Urinary bladder (tissue), 4 donors: ENCODE measurements at places on chromosomes 7 and 10. TPM values are rescaled to one million over a fixed set of nuclear protein-coding genes. Genes with fewer than 3 reads are reported as not detected.
A peak's percentile ranks its signal among the peaks of the same experiment; 100 is the strongest.

ATP6V0A4 gene
- 0.37 TPM for total RNA-seq

PILRB gene
- total RNA-seq: 16.3 TPM

- DNase-seq: no peak
Observed at GRCh38 chr7:29965030-29965429, 24.6 kb downstream of the SCRN1 start.

DNA sequence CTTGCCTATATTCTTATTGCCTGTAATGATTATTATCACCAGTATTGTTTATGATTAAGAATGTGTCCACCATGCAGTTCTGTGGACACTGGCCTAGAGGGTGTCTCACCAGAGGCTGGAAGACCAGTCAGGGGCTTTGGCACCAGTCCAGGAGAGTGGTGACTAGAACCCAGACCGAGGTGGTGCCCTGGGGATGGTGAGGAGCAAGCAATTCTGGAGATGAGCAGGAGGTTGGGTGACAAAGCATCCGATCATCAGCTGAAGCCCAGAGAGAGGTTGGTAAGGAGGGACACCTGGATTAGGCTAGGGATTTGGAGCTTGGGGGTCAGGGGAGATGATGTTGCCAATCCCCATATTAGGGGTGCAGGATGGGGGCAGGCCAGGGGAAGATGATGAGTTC, 124.4 kb downstream of the EMX2 start:
- no peak for DNase-seq

- DNase-seq: peak; percentile 88
Observed at GRCh38 chr7:73830681-73831583, at the start of gene CLDN4. Gene CLDN4, plus strand, starts transcription at chr7:73830996. Its CDS starts 206 bp downstream, at chr7:73831202.

- peak; percentile 81 for DNase-seq
Observed at GRCh38 chr7:78020136-78020873, 221.7 kb downstream of the PHTF2 start.

DNA sequence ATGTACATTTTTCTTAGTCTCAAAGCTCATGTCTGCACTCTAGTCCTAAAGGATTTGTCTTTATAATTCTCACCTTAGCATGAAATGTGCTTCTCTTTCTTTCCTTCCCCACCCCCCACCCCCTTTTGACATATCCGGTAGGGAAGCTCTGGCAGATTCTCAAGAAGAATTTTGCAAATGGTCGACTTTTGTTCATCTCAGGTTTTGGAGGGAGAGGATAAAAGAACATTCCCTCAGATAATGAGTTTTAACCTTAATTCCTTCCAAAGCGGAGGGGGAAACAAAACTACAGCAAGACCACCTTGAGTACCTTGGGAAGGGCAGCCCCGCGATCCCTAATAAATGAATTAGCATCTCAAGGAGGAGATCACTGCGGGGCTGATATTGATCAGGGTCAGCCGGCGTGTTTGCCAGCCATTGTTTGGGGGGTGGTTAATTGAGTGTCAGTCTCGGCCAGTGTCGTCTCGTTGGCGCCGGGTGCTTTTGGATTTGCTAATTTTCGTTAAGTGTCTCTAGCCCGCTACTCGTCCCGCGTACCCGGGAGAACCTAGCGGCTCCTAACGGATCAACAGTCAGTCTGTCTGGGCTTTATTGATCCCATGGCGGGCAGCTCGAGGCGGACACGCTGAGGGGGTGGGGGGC, 874 bp upstream of the BAMBI start:
- no peak for DNase-seq

- DNase-seq: no peak
Observed at GRCh38 chr7:102120666-102121195, 165.9 kb upstream of the SH2B2 start.

DNA sequence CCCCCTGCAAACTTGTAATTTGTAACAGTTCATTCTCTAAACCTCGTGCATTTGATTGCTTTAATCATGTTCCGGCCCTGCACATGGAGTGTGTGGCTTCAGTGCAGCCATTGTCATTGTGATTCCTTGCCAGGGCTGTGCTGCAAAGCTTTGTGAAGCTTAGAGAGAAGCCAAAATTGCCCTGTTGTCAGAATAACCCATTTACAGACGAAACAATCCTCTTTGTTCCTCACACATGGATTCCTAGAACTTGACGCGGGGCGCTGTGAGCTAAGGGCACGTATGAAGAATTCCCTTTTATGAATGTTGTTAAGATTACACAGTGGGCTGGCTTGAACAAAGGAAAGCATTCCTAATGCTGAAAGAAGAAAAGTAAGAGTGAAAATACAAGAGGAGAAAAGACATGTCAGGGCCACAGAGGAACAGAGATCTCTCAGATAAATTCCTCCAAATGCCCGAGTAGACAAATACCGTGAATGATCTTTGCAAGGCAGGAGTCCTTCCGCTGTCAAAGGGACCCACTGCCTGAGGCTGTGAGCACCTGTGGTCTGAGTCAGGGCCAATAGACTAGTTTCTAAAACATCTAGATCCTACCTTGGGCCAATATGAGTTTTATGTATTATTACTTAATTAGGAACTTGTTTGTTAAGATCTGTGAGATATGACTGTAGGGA, 205.4 kb upstream of the C7orf33 start:
- DNase-seq: no peak

GRCh38 chr10:133461027-133461426, 7.3 kb downstream of the SCART1 start:
- DNase-seq: no peak

- no peak for DNase-seq
Observed at GRCh38 chr10:3678629-3679227, 106.3 kb downstream of the KLF6 start.

DNA sequence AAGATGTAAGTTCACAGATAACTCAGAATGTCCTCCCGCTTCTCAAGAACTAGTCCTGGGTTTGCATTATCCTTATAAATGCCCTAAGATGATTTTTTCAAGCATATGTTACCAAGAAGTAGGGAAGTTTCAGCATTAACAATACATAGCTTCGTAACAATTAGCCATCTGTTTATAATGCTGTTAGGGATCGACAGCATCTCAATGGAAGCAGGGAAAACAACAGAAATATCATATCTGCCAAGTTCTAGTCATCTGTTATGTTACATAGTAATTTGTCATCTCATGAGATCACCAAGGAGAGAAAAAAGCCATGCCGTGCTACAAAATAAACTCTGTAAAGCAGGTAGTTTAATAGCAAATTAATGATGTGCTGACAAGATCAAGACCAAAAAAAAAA, 731.5 kb upstream of the C7orf33 start:
- DNase-seq: no peak

DNA sequence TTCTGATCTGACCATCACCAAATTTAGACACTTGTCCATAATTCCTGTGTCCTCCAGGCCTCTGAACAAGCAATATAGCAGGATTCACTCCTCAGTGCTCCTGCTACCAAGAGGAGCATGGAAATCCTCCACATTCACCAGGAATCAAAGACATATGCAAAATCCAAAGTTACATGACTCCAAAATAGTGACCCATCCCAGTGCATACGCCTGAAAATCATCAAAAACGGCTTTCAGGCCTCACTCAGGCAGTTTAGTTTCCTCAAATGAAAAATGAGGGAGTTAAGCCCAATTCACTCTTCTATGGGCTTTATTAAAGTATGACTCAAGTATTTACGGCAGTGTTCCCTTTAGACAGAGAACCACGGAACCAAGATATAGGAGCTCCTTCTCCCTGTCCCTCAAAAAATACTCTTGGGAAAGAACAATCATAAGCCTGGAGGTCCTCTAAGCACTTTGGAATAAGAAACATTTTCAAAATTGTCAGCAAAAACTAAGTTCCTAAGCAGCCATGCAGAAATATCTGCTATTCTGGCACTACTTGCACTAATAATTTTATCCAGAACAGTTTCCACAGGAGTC, 240.7 kb downstream of the PARD3 start:
- no peak for DNase-seq
